NCI-H1092 (cell line): ENCODE measurements at places on chromosomes 12 and 14.

- no peak for DNase-seq
Measured at GRCh38 chr12:42774238-42774637, 184.7 kb upstream of the PRICKLE1 start.

- no peak for DNase-seq
Measured at GRCh38 chr12:88057994-88058718, 29.0 kb upstream of the C12orf50 start.

- no peak for DNase-seq
Measured at GRCh38 chr14:29953501-29953900, 25.9 kb upstream of the PRKD1 start.

DNA sequence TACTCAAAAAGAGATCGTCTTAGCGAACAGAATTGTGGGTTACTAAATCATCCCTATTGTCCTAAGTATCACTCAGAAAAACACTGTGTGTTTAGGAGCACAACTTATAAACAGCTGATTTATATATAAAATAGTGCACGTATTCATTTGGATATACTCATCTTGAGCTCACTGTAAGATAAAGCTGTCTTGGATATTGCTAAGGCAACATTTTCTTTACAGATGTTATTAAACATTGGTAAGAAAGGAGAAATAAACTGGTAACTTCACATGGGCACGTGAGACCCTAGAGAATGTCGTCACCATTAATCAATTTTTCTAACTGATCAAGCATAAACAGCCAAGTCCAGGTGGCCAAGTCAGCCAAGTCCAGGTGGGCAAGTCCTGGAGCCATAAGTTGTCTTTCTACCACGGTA is 1.7 kb downstream of the PAWR start:
- no peak for DNase-seq

DNA sequence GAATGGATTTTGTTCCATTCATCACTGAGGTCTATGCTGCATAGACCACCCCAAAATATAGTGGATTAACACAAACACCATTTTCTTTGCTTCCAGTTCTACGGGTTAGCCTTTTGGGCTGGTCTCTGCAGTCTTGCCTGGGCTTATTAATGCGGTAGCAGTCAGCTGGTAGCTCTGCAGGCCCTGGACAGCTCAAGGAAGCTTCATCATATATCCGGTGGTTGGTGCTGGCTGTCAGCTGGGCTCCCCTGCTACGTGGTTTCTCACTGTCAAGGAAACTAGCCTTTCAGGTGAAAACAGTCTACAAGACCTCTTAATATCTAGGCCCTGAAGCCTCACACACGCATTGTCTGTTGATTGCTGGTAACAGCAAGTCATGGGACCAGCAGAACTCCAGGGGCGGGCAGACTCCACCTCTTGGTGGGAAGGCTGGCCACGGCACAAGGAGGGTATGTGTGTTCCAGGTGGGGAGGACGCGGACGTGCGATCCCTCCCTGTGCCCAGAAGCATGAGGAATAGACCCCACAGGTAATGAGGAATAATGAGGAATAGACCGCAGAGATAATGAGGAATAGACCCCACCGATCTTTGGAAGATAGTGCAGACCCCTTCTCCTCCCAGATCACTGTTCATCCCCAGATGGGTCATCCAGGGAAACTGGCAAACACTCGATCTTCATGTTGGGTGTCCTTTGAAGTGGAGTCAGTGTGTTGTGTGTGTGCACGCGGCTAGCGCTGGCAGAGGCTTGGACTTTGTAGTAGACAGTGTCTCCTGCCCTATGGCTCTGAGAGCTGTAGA is 13.3 kb downstream of the TSPAN9 start:
- DNase-seq: no peak

DNA sequence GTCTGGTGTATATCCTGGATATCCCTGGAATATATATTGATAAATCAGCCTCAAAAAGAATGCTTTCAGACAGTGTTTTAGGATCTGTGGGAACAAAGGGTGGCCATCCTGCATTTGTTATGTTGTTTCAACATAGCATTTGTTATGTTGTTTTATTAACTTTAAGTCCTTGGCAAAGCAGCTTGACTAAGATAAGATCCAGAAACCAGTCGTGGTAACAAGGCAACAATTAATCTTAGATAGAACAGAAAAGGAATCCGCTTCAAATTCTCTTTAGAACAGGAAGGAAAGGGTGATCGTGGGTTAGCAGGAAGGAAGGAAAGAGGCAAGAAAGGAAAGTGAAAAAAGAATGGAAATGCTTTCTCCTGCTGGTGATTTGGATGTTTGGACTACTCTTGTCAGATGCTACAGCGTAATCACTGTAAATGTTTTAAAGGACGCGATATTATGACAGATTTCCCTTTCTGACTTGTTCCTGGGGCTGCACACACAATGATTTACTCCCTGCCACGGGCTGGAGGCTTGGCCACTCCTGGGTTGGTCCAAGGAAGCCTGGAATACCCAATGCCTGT is 443.3 kb downstream of the DPF3 start:
- DNase-seq: no peak
